ENCODE measurements at places on chromosomes 2 and 18.

DNA sequence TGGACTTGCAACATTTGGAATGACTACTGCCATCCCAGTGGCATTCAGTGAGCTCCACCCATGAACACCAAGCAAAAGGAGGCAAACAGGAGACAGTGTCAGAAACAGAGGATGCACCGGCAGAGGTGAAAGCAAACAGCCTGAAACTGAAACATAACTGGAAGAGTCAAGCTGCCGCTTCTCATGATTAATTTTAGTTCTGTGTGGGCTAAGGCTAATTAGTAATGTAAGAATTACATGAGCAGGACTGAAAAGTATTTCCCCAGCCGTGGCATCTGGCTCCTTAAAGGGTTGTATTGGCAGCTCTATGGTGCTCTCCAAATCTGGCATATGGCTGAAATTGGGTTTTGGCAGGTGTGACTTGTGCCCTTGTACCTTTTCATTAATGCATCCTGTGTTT, 1108.1 kb downstream of the TSN start:
- DNase-seq, result no peak

DNA sequence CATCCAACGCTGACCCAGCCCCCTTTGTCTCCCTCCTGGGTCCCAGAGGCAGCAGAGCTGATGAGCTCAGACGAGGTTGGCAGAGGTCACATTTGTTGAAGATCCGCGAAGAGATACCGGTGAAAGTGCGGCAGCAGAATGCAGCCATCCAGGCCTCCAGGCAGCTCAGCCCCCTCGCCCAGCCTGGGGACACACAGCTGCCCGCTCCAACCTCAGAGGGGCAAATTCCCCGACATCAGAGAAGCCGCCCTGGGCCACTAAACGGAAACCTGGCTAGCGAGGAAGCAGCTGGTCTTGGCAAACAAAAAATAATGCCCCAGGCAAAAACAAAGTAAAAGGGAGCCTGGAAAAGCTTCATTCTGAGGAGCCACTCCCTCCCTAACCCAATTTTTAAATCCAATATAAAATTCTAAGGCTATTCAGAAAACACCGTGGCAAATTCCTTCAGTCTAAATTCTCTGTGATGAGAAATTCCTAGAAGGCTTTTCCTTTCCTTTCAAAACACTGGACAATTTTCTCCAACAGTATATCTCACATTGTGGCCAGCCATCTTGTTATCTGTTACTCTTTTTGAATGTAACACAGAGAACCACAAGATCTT, 262.4 kb downstream of the SS18 start:
- no peak for DNase-seq

- no peak for DNase-seq
These were observed 31.6 kb upstream of the MREG start for GRCh38 chr2:216044883-216045486.

GRCh38 chr2:10686176-10686730, 3.5 kb downstream of the NOL10 start:
- no peak for DNase-seq

DNA sequence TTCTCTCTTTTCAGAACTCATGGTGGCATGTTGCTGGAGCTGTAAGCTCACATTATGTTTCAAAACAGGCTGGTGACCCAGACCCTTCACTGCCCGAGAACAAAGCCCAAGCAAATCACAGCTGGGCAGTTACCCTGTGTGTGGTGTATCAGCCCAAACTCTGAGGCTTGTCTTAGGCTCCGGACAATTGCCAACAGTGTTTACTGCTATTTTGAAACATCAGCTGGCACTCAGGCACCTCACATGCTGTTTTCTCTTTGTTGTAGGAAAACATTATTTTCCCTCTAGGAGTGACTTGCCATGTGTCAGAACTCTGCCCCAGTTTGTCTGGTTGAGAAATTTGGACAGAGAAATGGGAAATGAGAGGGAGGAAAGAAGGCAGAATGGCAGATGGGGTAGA, 237.6 kb upstream of the APCDD1 start:
- DNase-seq, result no peak

DNA sequence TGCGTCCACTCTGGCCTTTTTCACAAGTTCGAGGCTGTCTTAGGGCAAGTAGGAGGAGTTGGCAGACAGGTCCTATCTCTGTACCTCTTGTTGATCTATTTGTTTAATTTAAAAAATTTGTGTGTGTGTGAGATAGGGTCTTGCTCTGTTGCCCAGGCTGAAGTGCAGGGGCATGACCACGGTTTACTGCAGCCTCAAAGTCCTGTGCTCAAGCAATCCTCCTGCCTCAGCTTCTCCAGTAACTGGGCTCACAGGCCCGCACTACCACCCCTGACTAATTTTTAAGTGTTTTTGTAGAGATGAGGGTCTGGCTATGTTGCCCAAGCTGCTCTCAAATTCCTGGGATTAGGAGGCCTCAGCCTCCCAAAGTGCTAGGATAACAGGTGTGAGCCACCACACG, 4.2 kb upstream of the SLC35F6 start:
- DNase-seq, result no peak

DNA sequence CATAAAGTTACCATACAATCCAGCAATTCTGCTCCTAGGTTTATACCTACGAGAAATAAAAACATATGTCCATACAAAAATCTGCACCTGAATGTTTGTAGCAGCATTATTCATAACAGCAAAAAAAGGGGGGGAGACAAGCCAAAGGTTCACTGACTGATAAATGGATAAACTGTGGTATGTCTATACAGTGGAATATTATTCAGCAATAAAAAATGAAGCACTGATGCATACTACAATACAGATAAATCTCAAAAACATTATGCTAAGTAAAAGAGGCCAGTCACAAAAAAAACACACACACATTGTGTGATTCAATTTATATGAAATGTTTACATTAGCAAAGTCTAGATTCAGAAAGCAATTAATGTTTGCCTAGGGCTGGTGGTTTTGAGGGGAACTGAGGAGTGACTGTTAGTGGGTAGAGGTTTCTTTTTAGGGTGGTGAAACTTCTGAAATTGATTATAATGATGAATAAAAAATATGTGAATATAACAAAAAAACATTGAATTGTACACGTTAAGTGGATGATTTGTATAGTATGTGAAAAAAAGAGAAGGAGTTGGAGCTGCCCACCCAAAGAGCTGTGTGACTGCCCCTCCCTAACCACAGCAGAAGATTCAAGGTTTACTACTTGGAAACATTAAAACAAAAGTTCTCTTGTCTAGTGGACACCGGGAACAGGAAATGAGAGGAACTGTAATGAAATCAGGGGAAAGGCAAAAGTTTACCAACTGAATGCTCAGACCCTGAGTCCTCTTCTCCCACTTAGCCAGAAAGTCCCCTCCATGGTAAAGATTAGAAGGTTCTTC, 13.4 kb downstream of the COLEC12 start:
- DNase-seq, result no peak

GRCh38 chr2:238005528-238005927, 38.7 kb downstream of the UBE2F start:
- DNase-seq, result no peak

GRCh38 chr2:63044362-63045327, 6.0 kb upstream of the OTX1 start:
- no peak for DNase-seq

DNA sequence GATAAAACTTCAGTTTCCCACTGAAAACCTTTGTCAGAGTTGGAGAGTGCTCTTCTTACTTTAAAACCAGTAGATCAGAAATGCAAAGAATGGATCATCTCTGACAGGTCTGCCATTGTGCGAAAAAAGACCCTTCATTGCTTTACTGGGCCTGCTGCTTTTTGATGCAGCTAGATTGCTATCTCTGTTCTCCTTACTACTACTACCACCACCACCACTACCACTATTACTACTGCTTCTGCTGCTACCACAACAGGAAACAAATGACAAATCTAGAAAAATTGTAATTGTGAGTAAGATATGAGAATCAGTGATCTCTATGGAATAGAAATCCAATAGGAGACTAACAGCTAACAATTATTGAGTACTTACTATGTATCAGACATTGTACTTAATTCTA, 85.8 kb downstream of the PKP4 start:
- DNase-seq, result no peak

DNA sequence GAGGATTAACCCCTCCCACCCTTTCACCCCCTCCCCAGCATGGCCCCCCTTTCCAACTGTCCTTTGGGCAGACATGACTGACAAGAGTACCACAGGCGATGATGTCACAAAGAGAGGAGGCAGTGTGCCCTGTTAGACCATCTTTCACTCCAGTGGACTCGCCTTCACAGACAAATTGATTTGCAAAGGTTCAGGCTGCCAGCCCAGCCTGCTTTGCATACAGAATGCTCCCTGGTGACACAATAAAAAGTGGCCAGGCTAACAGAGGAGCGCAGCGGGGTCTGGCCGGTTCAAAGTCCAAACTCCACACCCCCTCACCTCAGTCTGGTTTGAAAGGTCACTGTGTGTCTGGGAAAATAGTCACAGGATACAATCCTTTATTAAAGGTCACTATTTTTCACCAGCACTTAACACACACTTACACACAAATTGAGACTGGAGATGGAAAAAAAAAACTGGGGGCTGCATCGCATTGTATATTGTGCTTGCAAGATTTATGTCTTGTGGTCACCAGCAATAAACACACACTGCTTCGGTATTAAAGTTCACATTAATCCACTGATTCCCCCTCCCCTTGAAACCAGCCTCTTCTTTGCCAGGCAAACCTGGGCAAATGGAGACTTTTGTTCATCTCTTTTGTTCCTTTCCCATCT, 236.9 kb downstream of the BCL11A start:
- no peak for DNase-seq

DNA sequence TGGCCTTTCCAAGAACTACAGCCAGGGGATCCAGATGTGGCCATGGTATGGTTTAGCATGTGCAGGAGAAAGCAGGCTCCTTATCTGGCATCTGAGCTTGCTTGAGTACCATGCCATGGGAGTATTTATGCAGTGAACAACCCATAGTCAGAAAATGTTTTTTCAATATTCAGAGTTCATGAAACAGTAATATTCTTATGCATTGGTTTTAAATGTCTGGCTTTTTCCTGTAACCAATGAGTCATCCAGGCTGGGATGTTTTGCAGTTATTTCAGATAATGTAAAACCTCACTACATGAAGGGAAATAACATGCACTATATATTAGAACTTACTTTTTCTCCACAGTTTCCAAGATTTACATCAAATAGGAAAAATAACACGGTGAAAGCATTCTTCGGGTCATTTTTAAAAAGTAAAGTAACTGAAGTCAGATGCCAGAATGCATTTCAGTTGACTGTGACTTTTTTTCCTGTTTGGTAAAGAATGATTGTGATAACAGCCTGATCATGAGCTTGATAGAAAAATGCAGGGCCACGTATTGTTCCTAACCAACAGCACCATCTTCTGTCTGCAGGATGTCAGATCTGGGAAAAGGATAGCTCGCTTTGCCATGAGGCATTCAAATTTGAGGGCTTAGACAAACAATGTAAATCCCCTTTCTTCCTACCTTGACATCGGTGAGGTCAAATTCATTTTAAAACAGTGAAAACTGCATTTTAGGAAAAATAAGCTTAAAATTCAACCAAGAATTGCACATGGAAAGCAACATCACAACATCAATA, 152.8 kb downstream of the DSC3 start:
- no peak for DNase-seq

- no peak for DNase-seq
These were observed 190.0 kb downstream of the MTCL1 start for GRCh38 chr18:8895341-8895740.

GRCh38 chr2:69033461-69034095, 20.6 kb downstream of the ANTXR1 start:
- no peak for DNase-seq

DNA sequence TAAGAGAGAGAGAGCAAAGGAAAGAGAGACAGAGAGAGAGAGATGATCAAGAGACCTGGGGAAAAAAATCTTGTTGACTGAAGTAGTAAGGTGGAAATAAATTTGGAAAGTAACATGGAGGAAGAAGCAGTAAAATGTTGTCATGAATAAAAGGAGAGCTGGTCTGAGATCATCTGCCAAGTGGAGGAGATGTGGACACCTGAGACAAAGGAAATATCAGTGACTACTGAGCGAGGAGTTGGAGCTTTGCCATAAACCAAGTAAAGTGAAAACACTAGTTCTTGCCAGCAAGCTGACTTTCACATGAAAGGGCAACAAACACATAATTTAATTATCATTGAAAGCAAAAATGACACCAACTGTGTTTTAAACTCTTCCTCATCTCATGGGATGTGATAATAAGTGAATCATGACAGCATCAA, 49.0 kb upstream of the DSG1 start:
- DNase-seq, result no peak

DNA sequence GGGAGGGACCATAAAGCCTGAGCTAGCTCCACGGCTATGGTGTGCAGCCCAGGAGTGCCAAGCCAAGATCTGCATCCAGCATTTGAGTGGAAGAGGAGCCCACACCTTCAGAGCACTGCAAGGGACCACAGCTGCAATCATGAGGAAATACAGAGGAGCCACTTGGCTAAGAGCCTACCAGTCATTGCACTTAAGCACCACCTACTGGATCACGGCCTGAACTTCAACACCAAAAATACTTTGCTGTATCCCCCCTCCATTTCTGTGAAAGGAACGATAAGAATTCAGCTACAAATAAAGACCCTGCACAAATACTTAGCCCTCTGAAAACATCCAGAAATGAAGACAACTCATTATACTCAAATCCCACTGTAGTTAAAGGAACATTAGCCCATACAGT, 545.3 kb downstream of the TSN start:
- no peak for DNase-seq

GRCh38 chr2:8391584-8391983, 290.3 kb upstream of the ID2 start:
- no peak for DNase-seq

DNA sequence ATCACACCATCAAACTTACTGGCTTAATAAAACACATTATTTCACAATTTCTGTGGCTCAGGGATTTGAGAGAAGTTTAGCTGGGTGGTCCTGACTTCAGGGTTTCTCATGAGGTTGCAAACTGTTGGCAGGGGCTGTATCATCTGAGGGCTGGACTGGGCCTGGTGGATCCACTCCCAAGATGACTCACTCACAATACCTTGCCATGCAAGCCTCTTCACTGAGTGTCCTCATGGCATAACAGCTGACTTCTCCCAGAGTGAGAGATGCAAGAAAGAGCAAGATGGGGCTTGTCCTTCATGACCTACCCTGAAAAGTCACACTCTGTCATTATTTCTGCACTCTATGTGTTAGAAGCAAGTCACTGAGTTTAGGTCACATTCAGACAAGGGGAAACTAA, 73.8 kb downstream of the AQP4 start:
- DNase-seq, result no peak

DNA sequence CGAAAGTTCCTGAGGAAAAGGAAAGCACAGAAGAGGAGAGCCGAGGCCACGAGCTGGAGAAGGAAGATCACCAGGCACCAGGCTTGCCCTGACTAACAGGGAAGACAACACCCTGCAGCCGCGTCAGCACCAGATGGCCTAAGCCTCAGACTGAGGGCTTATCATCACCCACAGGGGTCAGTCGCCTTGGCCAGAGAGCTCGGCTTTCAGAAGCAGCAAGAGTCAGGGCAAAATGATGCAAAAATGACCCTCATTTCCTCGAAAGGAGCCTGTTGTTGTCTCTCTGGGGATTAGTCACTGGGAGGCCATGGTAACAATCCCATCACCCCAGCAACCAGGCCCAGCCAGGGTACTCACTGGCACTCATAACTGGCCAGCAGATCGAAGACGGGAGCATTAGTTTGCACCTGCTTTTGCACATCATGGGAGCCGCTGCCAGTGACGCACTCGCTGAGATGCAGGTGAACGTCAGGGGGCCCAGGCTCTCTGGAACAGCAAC, 42.7 kb upstream of the ZFP36L2 start:
- DNase-seq, result no peak

GRCh38 chr2:111100087-111100764, 20.5 kb upstream of the BCL2L11 start:
- DNase-seq, result no peak

Measured in activated effector memory CD4-positive, alpha-beta T cell treated with anti-CD3 and anti-CD28 coated beads, Interleukin-2, amount 50 U/mL, for 16 hours (primary cell).